ENCODE measurements at places on chromosomes 1 and 21. TPM values are rescaled to one million over a fixed set of nuclear protein-coding genes. Genes with fewer than 3 reads are reported as not detected.

Gene DRAXIN
- not detected for total RNA-seq

DNA sequence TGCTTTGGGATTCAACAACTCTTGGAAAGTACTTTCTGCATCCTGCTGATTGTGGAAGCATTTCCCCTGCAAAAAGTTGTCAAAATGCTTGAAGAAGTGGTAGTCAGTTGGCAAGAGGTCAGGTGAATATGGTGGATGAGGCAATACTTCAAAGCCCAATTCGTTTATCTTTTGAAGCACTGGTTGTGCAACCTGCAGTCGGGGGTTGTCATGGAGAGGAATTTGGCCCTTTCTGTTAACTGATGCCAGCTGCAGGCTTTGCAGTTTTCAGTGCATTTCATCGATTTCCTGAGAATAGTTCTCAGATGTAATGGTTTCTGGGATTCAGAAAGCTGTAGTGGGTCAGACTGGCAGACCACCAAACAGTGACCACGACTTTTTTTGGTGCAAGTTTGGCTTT lies 47.6 kb upstream of the GJA5 start:
- DNase-seq = peak; percentile 6

GRCh38 chr1:202812176-202813026 lies 1.6 kb downstream of the PCAT6 start:
- DNase-seq = no peak

DNA sequence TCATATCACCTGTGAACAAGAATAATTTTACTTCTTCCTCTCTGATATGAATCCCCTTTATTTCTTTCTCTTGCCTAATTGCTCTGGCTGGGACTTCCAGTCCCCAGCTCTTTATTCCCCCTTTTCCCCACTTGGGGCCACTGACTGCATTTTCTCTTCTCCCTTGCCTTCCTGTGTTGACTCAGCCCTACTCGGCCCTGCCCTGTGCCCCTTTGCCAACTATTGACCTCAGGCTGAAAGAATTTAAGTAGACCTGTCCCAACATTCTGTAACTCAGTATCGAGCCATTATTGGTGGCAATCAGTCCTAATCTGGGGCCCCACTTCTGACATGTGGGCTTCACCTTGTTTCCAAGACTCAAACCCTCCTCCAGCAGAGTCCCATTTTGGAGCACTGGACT lies 60.6 kb upstream of the STUM start:
- DNase-seq = no peak

Gene RAP1GAP
- 443 TPM for total RNA-seq

DNA sequence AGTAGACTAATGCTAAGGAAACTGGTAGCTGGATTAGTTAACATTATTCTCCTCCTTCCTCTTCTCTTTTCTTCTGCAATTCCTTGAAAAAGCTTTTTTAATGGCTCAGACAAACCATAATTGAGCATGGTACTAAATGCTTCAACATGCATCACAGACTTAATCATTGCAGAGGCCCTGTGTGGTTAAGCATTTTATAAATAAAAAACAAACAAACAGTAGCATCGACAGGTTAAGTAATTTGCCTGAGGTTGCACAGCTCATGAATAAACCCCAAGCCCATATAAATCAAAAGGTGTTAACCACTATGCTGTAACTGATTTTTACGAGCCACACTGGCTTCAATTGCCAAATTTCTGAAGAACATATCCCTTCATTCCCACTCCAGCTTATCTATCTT lies 462.1 kb downstream of the LMO4 start:
- no peak for DNase-seq

- no peak for DNase-seq
These were observed 9.8 kb downstream of the ITSN1 start for GRCh38 chr21:33651965-33652680.

DNA sequence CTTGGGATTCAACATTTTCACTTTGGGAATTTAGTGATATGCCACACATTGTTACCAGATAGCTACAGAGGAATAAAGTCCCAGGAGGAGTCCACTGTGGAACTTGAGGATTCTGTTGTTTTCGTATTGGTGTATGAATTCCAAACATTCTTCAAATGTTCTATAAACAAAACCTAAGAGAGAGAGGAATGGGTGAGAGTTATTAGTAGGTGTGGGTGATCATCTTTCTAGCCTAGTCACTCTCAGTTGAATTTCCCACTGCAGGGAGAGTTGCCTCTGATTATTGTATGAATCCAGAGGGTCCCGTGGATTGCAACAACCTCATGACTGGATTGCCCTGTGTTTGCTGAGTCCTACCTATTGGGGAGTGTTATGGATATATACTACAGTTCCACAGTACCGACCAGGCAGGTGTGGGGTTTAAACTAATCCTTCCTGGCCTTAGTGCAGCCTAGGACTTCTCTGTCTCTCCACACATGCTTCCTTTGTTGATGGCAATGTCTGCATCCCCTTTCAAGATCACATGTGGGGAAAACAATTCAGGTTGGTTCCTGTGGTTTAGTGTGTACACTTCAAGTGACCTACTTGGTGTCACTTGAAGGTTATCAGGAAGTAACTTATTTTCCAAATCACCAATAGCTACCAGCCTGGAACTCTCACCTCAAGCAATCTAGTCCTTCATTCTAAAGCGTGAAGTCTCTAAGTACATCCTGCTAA lies 91.8 kb downstream of the ADCY10 start:
- DNase-seq = no peak

DNA sequence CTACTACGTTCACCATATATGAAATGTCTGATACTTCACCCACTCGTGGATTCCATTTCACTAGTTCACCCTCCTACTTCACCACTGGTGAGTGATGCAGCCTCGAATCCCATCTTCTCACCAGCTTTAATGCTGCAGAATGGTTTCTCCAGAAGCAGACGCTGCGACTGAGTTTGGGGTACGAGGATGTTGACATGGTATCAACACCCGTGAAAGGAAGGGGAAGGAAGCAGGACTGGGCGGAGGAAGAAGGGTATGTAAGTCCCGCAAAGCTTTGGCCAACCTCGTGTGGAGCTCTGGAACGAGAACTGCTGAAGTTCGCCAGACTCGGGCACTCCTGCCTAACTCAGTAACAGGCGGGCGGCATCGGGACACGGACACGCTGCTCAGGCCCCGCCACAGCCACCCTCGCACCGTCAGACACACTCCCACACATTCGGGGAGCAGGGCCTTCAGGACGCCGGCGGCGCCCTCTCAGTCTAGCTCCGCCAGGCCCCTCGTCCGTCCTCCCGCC lies 833 bp upstream of the DIP2A start:
- peak; percentile 26 for DNase-seq

GRCh38 chr1:2348346-2349325 lies 42.7 kb downstream of the MORN1 start:
- no peak for DNase-seq

Gene HCN3
- 2.9 TPM for total RNA-seq

GRCh38 chr1:67630438-67631045 lies 54.5 kb upstream of the GADD45A start:
- DNase-seq = no peak

- no peak for DNase-seq
These were observed 446.6 kb downstream of the SIPA1L2 start for GRCh38 chr1:232183266-232183800.

Gene PLA2G2C
- total RNA-seq = not detected

Gene KIFAP3
- 33.8 TPM for total RNA-seq

Gene HYI
- 92.9 TPM for total RNA-seq

Gene PGLYRP3
- not detected for total RNA-seq

Gene CATSPERE
- 3.0 TPM for total RNA-seq

- no peak for DNase-seq
These were observed 44.3 kb upstream of the CAPZB start for GRCh38 chr1:19529664-19530063.

Gene PGLYRP4
- total RNA-seq = not detected

GRCh38 chr1:206111271-206111927 lies 5.8 kb downstream of the AVPR1B start:
- DNase-seq = no peak

- DNase-seq = no peak
These were observed 244.9 kb downstream of the DSCAM start for GRCh38 chr21:40602080-40602479.

Gene NTRK1
- 0.67 TPM for total RNA-seq

GRCh38 chr1:28112388-28113241 lies 24.2 kb upstream of the EYA3 start:
- no peak for DNase-seq

DNA sequence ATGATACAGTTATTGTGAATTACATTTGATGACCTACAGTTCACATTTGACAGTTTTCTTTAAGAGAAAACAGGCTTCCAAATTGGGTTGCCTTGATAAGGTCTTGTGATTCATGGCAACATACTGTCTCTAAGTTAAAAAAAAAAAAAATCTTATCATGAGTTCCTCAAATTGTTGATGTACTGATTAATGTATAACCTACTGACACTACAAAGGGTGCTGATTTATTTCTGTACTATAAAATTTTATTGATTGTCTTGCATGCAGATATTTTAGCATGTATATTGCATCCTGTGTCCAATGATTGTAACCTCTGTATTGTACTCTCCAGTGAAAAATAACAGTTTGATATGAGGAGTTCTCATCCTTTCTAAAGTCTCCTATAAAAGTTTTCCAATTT lies 197.3 kb upstream of the IVNS1ABP start:
- no peak for DNase-seq

All from thyroid gland (tissue), 4 donors.